ENCODE measurements at places on chromosomes 16 and 17. TPM values are rescaled to one million over a fixed set of nuclear protein-coding genes. Genes with fewer than 3 reads are reported as not detected.

DNA sequence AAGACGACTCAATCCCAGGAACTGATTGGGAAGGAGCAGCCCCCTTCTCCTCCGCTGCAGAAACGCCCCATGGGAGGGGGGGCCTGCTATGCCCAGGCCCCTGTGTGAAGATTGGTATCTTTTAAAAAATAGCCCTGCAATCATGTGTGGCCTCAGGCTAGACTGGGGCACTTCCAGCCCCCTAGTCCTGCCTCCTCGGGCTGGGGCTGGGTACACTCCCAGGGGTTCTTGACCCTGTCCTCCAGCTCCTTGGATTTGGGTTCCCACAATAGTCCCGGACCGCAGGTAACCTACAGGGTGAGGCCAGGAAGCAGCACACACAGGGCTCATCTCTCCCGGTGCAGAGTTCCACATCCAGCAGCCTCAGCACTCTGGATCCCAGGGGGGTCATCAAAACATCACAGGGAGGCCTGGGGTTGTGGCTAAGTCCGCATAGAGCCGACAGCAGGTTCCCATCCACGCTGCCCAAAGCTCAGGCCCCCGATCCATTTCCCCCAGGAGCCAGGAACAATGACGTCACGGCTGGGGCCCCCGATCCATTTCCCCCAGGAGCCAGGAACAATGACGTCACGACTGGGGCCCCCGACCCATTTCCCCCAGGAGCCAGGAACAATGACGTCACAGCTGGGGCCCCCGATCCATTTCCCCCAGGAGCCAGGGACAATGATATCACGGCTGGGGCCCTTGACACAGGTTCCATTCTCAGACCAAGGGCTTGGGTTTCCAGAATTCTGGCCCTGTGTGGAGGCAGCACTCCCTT is 202.4 kb downstream of the IRF8 start:
- peak; percentile 35 for DNase-seq

GRCh38 chr16:16083421-16084156 is 134.2 kb downstream of the ABCC1 start:
- no peak for DNase-seq

- DNase-seq = no peak
These were observed 20.4 kb downstream of the CDR2 start for GRCh38 chr16:22353933-22354541.

DNA sequence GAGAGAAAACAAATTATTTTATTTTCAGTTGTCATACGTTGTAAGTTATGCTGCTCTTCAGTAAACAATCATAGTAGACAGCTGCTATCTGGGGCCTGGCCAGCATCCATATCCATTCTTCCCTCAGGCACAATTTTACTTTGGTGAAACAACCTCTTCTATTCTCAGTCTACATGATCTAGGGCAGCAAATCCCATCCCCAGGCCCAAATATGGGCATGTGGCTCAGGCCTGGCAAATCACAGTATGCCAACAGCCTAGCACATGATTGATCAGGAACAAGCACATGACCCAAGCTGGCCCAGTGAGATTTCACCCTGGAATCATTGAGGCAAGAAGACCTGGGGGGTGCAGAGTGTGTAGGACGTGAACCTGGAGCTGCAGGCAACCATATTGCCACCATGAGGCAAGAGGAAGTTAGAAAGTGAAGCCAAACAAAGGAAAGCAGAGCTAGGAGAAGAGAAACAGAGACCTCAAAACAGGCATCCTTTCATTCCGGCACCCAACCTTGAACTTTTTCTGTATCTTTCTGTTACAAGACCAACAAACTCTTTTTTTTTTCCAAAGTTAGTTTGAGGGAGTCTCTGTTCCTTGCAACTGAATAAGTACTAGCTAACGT is 10.3 kb upstream of the ABCC12 start:
- DNase-seq = no peak

DNA sequence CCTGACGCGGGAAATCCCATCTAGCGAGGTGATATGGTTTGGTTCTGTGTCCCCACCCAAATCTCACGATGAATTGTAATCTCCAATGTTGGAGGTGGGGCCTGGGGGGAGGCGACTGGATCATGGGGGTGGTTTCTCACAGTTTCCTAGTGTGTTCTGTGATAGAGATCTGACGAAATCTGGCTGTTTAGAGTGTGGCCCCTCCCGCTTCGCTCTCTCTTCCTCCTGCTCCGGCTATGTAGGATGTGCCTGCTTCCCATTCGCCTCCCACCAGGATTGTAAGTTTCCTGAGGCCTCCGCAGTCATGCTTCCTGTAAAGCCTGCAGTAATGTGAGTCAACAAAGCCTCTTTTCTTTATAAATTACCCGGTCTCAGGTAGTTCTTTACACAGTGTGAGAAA is 31.6 kb downstream of the IFT140 start:
- DNase-seq = no peak

- no peak for DNase-seq
These were observed 85.6 kb downstream of the TTC19 start for GRCh38 chr17:16085066-16085699.

GRCh38 chr16:21250072-21250923 is 16.8 kb downstream of the ANKS4B start:
- DNase-seq = no peak

- no peak for DNase-seq
These were observed 190.2 kb upstream of the TNRC6C start for GRCh38 chr17:77768248-77768852.

DNA sequence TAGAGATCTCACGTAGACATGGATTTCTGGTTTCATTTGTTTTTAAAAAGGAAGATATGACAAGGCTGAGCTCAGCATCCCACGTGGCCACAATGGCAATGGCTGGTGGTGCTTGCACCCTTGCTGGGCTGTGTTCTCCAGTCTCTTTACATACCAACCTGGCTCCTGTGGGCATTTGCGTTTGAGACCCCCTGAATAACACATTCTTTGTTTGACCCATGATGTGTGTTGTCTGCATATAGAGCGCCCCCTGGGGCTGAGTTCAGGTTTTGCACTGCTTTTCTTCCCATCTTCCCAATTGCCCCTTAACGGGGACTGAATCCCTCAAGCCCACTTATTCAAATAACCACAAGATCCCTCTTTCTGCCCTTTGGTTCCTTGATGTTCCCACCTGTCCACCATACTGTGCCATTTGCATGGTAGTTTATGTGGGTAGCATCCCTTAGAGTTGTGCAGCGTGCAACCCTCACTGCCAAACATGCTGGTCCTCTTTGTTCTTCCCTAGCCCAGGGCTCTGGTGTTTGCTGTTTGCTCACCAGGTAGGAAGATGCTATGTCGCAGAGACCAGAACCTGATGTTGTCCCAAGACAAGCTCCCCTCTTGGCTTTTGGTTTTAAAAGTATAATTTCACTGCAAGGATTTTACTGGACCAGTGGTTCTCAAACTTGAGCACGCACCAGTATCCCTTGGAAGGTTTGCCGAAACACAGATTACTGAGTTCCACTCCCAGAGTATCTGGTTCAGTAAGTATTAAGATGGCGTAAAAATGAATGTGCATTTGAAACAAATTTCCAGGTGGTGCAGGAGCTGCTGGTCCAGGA is 38.5 kb upstream of the NKD1 start:
- peak; percentile 31 for DNase-seq

GRCh38 chr17:33239702-33240101 is 53.4 kb downstream of the ASIC2 start:
- no peak for DNase-seq

- no peak for DNase-seq
These were observed 270.4 kb upstream of the ELAC2 start for GRCh38 chr17:13288248-13288647.

DNA sequence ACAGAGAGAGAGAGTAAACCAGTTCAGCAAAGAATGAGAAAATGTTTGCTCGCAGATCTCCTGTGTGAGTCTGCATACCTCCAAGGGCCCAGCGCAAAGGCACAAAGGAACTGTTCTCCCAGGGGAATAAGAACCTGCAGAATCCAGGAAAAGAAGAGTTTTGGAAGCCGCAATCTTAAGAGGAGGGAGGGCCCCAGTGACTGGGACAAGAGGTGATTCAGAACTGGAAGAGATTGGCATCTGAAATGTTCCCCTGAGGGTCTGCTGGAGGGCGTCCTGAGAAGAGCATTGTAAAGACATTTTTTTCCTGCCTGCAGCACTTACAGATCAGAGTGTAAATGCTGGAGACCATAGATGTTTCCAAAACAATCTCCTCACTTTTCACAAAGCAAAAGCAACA is 6.1 kb downstream of the ATMIN start:
- DNase-seq = no peak

DNA sequence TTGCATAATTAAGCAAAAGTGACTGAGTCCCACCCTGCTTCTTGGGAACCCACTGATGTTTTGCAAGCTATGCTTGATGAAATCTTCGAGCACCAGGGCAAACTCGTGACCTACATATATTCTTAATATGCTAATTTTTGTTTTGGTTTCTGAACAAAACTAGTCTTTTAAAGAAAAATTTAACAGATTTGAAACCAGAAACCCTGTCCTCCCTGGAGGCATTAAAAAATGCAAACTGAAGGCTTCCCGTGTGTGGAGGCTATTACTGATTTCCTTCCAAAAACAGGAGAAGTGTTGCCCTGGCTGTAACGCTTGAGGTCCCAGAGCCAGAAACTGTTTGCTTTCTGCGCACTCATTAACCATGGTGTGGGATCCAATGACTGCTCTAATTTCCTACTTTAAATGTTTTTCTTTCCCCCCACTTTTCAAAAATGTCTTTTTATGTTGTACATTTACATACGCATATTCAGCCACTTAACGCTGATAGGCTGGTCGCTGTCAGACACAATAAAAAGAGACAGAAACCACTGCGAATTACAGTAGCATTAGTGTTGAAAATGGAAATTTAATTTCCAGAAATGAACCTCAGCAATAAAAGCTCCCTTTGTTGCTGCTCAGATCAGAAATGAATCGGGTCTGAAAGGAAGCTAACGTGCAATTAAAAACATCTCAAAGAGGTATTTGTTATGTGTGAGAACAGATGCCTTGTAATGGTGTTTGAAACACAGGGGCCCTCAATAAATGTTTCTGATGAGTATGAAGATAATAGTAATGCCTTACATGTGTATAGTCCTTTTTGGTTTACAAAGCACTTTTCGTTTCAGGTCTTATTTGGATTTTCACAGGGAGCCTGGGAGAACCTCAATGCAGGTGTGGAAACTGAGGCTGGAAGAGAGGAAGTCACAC is 39.9 kb upstream of the IRX6 start:
- no peak for DNase-seq

DNA sequence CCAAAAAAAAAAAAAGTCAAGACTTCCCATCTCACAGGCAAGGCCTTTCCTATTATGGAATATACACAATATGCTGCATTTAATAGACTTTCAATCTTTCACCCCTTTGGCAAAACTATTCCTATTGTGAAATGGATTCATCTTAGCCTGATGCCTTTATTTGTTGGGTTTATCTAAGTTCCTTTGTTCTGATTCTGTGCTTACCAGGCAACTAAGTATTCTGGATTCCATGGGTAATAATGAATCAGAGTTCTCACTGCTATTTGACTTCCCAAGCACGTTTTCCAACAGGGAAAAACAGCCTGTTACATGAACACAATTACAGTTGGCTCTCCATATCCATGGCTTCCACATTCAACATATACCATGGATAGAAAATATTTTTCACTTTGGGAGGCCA is 135.5 kb downstream of the MYO1D start:
- DNase-seq = no peak

DNA sequence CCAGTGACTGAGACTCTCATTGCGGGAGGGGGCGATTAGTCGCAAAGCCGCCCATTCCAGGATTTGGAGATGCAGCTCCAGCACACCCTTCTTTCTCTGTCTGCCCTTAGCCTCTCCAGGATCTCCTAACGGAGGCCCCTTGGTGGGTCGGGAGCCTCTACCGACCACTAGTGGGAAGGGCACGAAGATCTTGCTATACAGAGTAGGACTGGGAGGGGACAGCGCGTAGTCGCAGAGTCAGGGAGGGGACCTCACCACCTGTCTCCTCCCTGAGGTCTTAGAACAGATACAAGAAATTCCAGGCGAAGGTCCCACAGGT is 588 bp upstream of the SMTNL2 start:
- no peak for DNase-seq

DNA sequence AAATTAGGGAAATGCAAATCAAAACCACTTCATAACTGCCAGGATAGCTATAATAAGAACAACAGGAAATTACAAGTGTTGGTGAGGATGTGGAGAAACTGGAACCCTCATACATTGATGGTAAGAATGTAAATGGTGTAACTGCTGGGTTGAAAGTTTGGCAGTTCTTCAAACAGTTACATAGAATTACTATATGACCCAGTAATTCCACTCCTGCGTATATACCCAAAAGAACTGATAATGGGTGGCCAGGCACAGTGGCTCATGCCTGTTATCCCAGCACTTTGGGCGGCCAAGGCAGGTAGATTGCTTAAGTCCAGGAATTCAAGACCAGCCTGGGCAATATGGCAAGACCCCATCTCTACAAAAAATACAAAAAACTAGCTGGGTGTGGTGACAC is 4.5 kb upstream of the CMTM4 start:
- DNase-seq = no peak

- DNase-seq = no peak
These were observed 8.5 kb downstream of the PRMT7 start for GRCh38 chr16:68319185-68319908.

- no peak for DNase-seq
These were observed 1.7 kb downstream of the CYTH1 start for GRCh38 chr17:78780335-78780734.

- DNase-seq = peak; percentile 71
These were observed 75.1 kb downstream of the ZNF778 start for GRCh38 chr16:89292443-89293078.

GRCh38 chr17:4944554-4945175 is 3.7 kb downstream of the PFN1 start:
- no peak for DNase-seq

DNA sequence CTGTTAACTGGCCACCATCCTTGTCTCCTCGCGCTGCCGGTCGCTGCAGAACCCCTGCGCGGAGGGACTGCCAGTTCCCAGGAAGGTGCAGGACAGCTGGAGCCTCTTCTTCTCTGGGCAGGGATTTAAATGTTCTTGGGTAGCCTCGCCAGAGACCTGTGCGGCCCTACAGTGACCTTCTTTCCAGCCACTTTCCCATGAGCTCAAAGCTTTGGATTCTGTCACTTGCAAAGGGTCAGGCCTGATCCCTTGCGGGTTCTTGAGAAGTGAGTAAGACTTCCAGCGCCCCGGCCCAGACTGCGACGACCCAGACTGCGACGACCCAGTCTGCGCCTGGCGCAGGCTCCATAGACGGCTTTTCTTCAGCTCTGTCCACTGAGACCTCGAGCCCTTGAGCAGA is 1.4 kb upstream of the SLFN5 start:
- peak; percentile 12 for DNase-seq

GRCh38 chr17:80456465-80457235 is 19.8 kb downstream of the NPTX1 start:
- DNase-seq = no peak

The SMPD3 gene
- total RNA-seq = 110 TPM

The RNU2-1 gene
- total RNA-seq = not detected

The HEATR9 gene
- total RNA-seq = 0.29 TPM

The ACSM3 gene
- total RNA-seq = 61.8 TPM

The NAGS gene
- total RNA-seq = not detected

The KRT28 gene
- total RNA-seq = not detected
